ENCODE measurements at places on chromosomes 16 and 17. TPM values are rescaled to one million over a fixed set of nuclear protein-coding genes. Genes with fewer than 3 reads are reported as not detected.

The YWHAE gene
- total RNA-seq, result 641 TPM

The GNAO1 gene
- 0.62 TPM for total RNA-seq

The GP1BA gene
- total RNA-seq, result not detected

The ATP2C2 gene
- 0.14 TPM for total RNA-seq

The SMTNL2 gene
- 0.27 TPM for total RNA-seq

The KRT32 gene
- not detected for total RNA-seq

The KCTD5 gene
- total RNA-seq, result 42.9 TPM

The CEP295NL gene
- 0.71 TPM for total RNA-seq

The FOXN1 gene
- 0.02 TPM for total RNA-seq

The TTC19 gene
- total RNA-seq, result 45.1 TPM

The SLC47A2 gene
- 0.10 TPM for total RNA-seq

The ZNF624 gene
- total RNA-seq, result 3.3 TPM

The SLC38A8 gene
- total RNA-seq, result not detected

The NPIPA5 gene
- 2.7 TPM for total RNA-seq

The C17orf50 gene
- 0.24 TPM for total RNA-seq

The NETO2 gene
- 103 TPM for total RNA-seq

The USP32 gene
- total RNA-seq, result 35.8 TPM

The ZNF423 gene
- total RNA-seq, result 0.16 TPM

The KRT20 gene
- 0.47 TPM for total RNA-seq

The ZNF500 gene
- total RNA-seq, result 9.8 TPM

The RSPRY1 gene
- 30.3 TPM for total RNA-seq

The CDRT15L2 gene
- total RNA-seq, result not detected

The JPT2 gene
- 184 TPM for total RNA-seq

The KRT40 gene
- not detected for total RNA-seq

The C17orf78 gene
- not detected for total RNA-seq

The MPDU1 gene
- 132 TPM for total RNA-seq

The CES1 gene
- 30.3 TPM for total RNA-seq

The LHX1 gene
- 3.2 TPM for total RNA-seq

The TBC1D26 gene
- total RNA-seq, result not detected

The ZPBP2 gene
- total RNA-seq, result not detected

The KRTAP4-4 gene
- not detected for total RNA-seq

The G6PC1 gene
- total RNA-seq, result not detected

The NHLRC4 gene
- 0.21 TPM for total RNA-seq

The CA5A gene
- total RNA-seq, result not detected

The C17orf100 gene
- 2.2 TPM for total RNA-seq

The TNFSF13 gene
- 0.94 TPM for total RNA-seq

The CMTM1 gene
- total RNA-seq, result 1.8 TPM

The CDH1 gene
- total RNA-seq, result 4.2 TPM

The CFAP52 gene
- not detected for total RNA-seq

The ZNF469 gene
- total RNA-seq, result 14.2 TPM

The COPRS gene
- 158 TPM for total RNA-seq

The CCL13 gene
- total RNA-seq, result not detected

The CLCN7 gene
- 77.4 TPM for total RNA-seq

The PDIA2 gene
- 0.58 TPM for total RNA-seq

The PPM1E gene
- total RNA-seq, result 0.06 TPM

The SCRN2 gene
- total RNA-seq, result 37.8 TPM

The ANKRD40CL gene
- not detected for total RNA-seq

The SULT1A1 gene
- 5.3 TPM for total RNA-seq

Data from A549 treated with DMSO at 1 μM for 4 hours (cell line).